ENCODE measurements at places on chromosomes 16 and 17. TPM values are rescaled to one million over a fixed set of nuclear protein-coding genes. Genes with fewer than 3 reads are reported as not detected.

- DNase-seq, result no peak
Measured at GRCh38 chr17:63973930-63974593, 1.3 kb upstream of the SCN4A start.

KRTAP4-5 gene
- not detected for total RNA-seq

- no peak for DNase-seq
Measured at GRCh38 chr16:89573826-89574680, 1.5 kb upstream of the CPNE7 start.

DPEP3 gene
- total RNA-seq, result 0.16 TPM

DNA sequence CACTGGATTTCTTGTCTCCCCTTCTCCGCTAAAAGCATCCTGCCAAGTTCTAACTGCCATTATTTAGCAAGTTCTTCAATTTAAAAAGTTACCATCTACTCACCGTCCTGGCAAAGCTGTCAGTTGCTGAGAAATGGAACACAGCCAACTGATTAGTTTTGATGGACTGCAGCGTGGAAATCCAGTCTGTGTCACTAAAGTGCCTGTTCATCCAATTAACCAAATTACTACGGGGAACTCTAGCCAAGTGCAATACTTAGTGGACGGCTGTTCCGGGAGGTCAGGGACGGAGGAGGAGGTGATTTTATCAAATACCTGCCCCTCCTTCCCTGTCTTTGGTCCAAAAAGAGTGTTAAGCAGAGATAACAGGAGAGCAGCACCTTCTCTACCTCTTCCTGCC lies 260.7 kb downstream of the MAF start:
- DNase-seq, result no peak

DNA sequence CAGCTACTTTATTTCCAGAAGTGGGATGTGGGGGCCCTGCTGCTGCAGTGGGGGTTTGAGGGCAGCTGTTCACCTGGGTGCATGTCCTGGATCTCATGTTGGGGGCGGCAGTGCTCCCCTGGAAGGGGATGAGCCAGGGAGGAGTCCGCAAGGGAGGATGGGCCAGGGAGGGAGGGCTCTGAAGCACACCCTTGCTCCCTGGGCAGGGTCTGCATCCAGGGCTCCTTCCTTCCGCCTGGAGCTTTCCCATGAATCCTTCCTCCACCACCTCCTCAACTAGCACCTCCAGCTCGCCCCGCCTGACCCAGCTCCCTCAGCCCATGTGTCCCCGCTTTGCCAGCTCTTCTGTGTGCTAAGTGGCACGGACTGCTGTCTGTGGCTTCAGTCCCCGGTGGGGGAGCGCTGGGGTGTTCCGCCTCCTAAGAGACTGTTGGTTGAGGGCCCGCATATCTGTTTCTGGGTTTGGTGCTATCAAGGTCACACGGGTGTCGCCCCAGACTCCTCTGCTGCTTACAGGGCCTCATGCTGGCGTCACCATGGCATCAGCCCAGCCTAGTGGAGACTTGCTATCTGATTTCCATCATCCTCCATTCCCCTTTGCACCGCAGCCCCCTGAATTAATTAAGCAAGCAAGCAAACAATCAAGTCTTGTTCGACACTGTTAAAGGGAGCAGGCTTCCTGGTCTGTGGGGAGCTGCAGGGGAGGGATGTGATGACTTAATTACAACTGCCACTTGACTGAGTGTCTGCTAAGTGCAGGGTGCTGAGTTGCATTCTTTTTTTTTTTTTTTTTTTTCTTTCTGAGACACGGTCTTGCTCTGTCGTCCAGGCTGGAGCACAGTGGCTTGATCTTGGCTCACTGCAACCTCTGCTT lies 71.8 kb downstream of the PRKCA start:
- DNase-seq, result peak; percentile 58

DNA sequence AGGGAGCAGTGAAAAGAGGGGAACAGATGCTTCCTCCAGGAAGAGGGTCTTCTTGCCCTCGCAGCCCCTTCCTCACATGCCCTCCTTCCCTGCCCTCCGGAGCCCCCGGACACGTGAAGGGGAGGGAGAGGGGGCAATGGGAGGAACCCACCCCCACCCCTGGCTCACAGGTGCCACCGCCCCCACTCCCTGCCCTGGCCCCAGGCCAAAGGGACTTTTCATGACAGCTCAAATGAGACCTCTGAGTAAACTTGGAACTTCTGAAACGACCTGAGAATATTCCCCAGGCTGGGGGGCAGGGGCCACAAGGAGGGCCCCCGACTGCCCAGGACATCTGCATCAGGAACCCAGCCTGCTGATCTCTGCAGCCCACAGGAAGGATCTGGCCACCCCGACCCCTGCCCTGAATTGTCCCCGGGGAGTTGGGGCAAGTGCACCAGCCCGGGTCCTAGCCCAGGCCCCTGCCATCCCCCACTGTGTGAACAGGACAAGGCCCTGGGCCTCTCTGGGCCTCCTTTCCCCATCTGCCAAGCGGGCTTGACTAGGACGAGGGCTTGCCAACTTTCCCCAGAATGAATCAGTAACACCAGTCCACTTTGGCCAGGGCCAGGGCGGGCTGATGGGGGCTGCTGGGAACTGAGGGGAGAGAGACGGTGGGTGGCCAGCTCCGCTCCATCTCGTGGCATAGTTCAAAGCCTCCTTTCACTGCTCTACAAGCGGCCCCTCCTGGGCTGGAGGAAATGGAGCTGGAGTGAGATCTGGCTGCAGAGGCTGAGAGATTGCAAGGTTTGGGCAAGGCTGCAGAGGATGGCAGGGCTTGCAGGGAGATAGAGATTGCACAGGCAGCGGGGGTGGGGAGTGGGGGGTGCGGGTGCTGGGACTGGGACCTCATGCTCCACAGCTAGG lies 3.8 kb downstream of the IL21R start:
- DNase-seq, result peak; percentile 92

DNA sequence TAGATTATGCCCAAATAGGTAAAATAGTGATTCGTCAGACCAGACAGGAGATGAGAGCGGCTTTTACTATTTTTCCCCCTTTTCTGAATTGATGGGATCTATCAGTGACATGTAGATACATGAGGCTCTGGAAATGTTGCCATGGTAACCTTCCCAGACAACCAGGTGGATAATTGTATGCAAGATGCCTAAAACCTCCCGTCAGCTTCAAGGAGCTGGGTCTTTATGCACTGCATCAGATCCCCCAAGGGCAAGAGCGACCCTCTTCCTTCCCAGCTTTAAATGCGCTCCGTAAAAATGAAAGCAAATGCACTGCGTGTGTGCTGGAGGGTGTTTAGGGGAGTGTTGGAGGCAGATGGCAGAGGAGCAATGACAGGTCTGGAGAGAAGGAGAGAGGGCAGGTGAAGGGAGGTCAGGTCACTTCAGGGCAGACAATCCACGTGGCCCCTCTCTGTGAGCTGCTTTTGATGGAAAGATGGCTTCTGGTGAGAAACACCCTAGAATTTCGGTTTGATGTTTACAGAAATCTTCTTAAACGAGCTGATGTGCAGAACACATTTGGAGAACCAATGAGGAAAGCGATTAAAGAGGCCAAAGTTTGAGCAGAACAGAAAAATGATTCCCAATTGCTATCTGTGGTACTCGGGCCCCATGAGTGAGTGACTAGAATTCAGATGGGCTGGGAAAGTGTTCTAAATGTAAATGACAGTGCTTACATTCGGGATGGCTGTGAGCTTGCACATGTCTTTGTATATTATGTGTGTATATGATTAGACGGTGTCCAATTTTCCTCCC lies 461.7 kb upstream of the HSBP1 start:
- DNase-seq, result no peak

GLTPD2 gene
- total RNA-seq, result not detected

KRT25 gene
- total RNA-seq, result not detected

- DNase-seq, result peak; percentile 25
Measured at GRCh38 chr16:14301169-14302030, 230.3 kb downstream of the MRTFB start.

GRCh38 chr17:42670789-42671657 lies 5.8 kb downstream of the PLEKHH3 start:
- no peak for DNase-seq

DNA sequence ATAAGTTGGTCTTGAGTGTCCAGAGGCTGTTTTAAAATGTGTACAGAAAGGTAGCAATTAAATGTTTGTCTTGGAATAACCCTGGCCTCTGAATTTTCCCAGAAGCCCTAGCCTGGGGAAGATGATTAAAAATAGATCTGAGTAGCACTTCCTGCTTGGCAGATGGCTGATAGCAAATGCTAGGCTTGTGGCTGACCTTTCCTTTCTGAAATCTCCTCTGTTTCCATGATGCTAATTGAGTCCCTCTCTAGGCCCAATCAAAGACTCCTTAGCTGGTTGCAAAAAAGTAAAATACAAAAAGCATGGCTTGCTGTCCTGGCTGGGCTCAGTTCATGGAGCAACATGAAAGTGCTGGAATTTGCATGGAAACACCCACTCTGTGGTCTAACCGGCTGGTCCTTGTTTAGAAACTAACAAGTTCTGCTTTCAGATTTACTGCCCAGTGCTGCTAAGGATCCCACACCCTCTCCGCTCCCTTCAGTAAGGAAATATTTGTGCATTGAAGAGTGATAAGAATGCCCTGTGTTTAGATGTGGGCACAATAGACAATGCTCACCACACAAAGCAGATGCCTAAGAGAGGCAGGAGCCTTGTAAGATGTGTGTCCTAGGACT lies 40.8 kb downstream of the YPEL2 start:
- no peak for DNase-seq

DNA sequence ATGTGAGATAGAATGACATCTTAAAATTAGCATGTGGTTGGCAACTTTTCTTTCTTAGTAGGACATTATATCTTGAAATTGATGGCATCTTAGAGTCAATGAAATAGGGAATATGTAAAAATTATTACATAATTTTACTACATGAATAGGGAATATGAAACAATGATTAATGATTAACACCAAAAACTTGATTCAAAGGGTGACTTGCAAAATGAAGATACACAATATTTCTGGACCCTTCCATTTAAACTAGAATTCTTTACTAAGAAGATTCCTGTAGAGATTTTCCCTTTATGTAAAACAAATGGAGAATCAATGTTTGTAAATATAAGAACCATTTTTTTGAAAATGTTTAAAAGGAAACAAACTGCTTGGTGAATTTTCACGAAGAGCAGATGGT lies 3.4 kb downstream of the MRTFB start:
- DNase-seq, result no peak

CCL15 gene
- not detected for total RNA-seq

GRCh38 chr17:18978050-18978449 lies 26.1 kb downstream of the SLC5A10 start:
- DNase-seq, result no peak

GRCh38 chr16:31149894-31150890 lies at the start of gene PRSS36:
Gene PRSS36, minus strand, starts transcription at chr16:31150066. Its CDS starts 31 bp downstream, at chr16:31150035.
- DNase-seq, result no peak

ZNHIT3 gene
- total RNA-seq, result 49.5 TPM

EXOC3L1 gene
- total RNA-seq, result not detected

BRIP1 gene
- 12.7 TPM for total RNA-seq

MRPL28 gene
- total RNA-seq, result 73.2 TPM

GRCh38 chr17:64331931-64332493 lies 58.6 kb downstream of the PECAM1 start:
- DNase-seq, result no peak

- no peak for DNase-seq
Measured at GRCh38 chr17:21066394-21066793, 23.6 kb upstream of the USP22 start.

CDK3 gene
- 8.7 TPM for total RNA-seq

DNA sequence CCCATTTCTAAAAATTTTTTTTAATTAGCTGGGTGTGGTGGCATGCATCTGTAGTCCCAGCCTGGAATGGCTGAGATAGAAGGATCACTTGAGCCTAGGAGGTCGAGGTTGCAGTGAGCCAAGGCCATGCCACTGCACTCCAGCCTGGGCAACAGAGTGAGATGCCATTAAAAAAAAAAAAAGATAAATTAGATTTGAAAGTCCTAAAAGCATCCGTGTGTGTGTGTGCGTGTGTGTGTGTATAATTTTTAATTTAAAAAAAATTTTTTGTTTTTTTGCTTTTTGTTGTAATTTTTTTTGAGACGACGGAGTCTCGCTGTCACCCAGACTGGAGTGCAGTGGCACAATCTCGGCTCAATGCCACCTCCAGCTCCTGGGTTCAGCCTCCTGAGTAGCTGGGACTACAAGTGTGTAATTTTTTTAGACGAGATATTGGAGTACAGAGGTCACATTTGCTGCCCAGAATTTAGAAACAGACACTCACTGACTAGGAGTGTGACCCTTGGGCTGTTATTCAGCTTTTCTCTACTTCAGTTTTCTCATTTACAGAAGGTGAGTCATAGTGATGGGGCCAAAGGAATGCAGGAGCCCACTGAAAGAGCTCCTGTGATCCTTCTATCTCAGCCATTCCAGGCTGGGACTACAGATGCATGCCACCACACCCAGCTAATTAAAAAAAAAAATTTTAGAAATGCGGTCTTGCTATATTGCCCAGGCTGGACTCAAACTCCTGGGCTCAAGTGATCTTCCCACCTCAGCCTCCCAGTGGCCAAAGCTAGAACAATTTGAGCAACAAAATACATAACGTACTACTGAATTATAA lies 25.5 kb upstream of the TBX4 start:
- no peak for DNase-seq
